Muscle of arm (tissue), 14 donors: ENCODE measurements at places on chromosomes 12 and 14. TPM values are rescaled to one million over a fixed set of nuclear protein-coding genes. Genes with fewer than 3 reads are reported as not detected.

Gene SLC16A7
- polyA plus RNA-seq: 6.3 TPM

DNA sequence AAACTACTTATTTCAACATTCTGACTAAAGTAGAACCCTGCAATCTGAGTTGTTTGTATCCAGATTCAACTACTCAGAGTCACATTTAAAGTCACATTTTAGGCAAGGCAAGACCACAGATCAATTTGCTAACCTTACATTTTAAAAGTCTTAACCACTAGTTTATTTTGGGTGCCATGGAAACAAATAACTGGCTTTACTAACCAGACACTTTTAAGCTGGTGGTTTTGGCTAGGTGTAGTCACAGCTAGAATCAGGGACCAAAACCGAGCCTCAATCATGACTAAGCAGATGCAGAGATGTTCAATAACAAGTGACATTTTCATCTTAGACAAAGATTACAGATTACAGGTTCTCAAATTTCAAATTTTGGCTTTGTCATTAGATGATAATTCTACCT is 115.3 kb downstream of the PDE6H start:
- no peak for DNase-seq

DNA sequence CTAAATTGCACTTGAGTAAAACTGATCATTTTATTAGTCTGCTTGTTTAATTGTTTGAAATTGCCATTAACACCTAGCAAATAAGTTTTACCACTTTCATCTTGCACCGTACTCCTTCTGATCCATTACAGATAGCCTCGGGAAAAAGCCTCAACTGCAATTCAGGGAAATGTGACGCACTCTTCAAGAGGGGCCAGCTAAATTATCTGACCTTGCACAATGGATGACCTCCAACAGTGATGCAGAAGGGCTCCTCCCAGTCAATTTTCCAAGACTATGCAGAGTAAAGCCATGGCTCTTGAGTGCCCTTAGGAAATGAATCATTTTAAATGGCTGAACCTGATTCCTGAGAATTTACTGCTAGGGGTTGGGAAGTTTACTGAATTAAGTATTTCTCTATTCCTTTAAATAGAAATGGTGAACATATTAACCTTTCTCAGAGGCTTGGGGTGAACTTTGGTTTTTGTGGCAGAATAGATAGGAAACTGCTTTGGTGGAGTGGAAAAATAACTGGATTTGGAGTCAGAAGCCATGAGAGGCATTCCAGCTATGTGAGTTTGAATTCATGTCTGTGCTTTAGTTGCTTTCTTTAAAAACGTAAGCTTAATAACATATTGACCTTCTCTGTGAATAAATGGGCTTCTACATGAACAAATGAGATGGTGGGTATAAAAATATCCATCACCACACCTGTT is 64.8 kb upstream of the OVCH1 start:
- DNase-seq: no peak

GRCh38 chr12:126966498-126966897 is 1300.5 kb upstream of the TMEM132C start:
- DNase-seq: no peak

DNA sequence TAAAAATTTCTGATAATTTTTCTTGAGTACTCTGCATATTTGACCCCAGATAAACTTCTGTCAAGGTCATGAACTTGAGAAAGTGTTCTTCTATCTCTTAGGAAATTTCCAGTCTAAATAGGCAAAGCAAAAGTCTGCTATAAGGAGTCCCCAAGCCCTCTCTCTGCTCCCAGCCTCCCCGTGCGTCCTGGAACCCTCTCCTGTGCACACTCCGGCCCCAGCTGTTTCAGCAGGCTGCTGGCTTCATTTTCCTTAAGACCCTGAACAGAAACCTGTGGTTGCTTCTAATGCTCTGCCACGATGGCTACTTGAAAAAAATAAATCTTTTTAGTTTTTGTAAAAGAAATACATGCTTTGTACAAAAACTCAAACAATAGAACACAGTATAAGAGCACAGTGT is 14.7 kb downstream of the KRT2 start:
- no peak for DNase-seq

GRCh38 chr12:23221066-23221465 is 596.1 kb downstream of the ETNK1 start:
- DNase-seq: no peak

Gene GPR84
- polyA plus RNA-seq: 0.59 TPM

Gene ADCY4
- polyA plus RNA-seq: 19.4 TPM
